Germinal center (tissue), 1 donor: ENCODE measurements at places on chromosomes 5 and 9.

GRCh38 chr5:96333391-96333790 is 99.7 kb downstream of the PCSK1 start:
- no peak for DNase-seq

DNA sequence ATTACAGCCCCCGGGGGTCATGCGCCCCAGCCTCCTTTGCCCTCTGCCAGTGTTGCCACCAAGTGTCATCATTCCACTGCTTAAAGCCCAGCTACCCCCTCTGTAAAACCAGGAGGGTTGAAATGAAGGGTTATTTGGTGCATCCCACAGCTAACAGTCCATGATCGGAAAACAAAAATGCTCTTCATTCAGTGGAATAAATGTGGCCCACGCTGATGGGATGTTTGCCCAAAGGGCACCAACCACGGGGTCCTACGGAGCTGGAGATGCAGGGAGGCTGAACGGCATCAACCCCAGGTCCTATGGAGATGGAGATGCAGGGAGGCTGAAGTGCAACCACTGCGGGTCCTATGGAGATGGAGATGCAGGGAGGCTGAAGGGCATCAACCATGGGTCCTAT is 218.5 kb upstream of the IRX1 start:
- DNase-seq, result no peak

GRCh38 chr9:117936185-117937130 is 232.3 kb downstream of the TLR4 start:
- peak; percentile 25 for DNase-seq

- DNase-seq, result no peak
These were observed 421.9 kb upstream of the FTMT start for GRCh38 chr5:121429761-121430160.

DNA sequence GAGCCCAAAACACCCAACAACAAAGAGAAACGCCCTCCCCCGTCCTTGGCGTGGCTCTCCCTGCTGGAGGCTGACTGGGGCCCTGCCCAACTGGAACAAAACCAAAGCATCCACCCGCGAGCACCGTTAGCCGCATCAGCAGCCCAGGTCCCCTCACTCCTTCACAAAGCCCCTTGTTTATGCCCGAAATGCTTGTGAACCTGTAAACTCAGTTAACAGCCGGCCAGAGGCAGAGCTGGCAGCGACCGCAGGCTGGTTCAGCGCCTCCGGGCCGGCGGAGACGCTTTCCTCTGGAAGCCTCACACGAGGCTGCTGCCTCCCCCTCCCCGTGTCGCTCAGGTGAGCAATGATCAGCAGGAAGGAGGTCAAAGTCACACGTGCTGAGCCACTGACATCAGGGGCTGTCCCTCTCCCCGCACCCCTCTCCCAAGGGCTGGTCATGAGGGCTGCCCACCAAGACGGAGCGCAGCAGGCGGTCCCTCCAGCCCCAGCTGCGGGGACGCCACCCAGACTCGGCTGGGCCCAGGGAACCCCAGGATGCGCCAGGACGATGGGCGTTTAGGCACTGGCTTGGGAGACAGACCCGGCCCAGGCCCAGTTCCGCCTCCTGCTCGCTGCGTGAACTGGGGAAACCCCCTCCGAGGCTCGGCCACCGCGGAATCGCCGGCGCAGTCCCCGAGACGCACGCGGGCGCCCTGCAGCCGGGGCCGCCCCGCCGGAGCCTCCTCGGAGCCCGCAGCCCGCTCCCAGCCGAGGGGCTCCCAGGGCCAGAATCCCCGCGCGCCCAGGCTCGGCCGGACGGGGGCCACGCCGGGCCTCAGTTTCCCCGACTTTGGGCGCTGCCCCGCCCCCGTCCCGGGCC is 563 bp downstream of the SNAPC4 start:
- peak; percentile 46 for DNase-seq

GRCh38 chr5:136037001-136037705 is 8.4 kb downstream of the TGFBI start:
- peak; percentile 36 for DNase-seq

- DNase-seq, result no peak
These were observed 414.3 kb downstream of the ANXA1 start for GRCh38 chr9:73565833-73566465.
